GM04503 (cell line): ENCODE measurements at places on chromosomes 3 and 15.

- no peak for DNase-seq
Measured at GRCh38 chr15:82647045-82647834, at the start of gene CPEB1. TSS of gene CPEB1 (minus strand) at chr15:82647363. CDS start at chr15:82628459, 18,904 bp downstream.

GRCh38 chr3:72033666-72034428 lies 248.9 kb upstream of the PROK2 start:
- no peak for DNase-seq

DNA sequence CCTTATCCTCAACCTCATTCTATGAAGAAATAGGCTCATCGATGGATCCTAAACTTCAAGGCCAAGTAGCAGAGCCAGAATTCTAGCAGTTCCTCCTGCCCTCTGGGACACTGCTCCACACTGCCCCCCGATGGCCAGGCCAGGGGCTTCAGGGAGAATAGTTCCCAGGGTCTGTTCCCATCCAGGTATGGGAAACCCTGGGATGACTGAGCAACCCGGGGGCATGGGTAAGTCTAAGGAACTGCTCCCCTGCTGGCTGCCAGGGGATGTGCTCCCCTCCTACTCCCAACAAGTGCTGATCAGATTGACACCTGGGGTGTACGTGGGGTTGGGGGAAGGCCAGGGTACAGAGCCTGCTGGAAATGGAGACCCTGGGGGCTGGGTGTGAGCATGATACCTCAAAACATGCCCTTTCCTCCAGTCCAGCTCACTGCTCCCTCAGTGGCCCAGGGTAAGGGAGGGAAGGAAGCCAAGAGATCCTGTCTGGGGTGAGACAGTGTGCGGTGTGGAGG lies 7.6 kb downstream of the ULK3 start:
- no peak for DNase-seq

DNA sequence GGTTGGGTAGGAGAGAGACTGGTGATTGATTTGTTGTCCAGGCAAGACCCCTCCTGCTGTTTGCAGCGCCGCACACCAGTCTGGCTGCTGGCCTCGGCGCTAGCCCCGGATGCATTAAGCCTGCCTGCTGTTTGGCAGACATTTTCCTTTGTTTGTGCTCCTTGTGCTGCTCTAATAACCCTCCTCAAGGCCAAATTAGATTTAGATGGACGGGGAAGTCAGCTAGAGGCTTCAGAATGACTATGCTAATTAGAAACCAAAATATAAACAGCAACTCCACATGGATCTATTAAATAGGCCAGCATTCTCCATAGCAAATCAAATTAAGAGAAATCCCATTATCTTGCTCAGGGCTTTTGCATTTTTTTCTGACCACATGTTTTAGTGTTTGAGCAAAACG lies 445.2 kb downstream of the SQOR start:
- DNase-seq = peak; percentile 28
